ENCODE measurements at places on chromosomes 4 and X. TPM values are rescaled to one million over a fixed set of nuclear protein-coding genes. Genes with fewer than 3 reads are reported as not detected.

The FOXR2 gene
- not detected for total RNA-seq

The EPGN gene
- 1.2 TPM for total RNA-seq

The NUP62CL gene
- not detected for total RNA-seq

The CXCL1 gene
- total RNA-seq, result 1.4 TPM

The RASL11B gene
- total RNA-seq, result not detected

The ADH6 gene
- total RNA-seq, result not detected

The GATA1 gene
- total RNA-seq, result not detected

The TRPC5OS gene
- not detected for total RNA-seq

The OTUD6A gene
- not detected for total RNA-seq

The USP27X gene
- 1.8 TPM for total RNA-seq

DNA sequence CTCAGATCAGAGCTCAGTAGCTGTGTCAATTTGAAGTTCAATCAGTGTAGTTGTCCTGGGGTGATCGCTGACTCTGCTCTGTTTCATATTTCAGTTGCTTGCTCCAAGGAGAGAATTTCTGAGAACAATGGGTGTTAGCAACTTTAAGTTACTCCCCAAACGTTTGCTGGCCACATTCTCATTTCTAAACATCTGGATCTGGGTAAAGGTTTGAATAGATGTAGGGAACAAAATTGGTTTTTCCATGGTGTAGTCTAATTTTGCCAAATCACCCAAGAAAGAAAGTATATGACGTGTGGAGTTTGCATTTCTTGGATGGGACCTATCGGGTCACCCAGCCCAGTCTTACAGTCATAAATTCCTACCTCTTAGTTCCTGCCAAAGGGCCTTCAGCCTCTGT, 103.7 kb downstream of the AKAP4 start:
- DNase-seq, result no peak

DNA sequence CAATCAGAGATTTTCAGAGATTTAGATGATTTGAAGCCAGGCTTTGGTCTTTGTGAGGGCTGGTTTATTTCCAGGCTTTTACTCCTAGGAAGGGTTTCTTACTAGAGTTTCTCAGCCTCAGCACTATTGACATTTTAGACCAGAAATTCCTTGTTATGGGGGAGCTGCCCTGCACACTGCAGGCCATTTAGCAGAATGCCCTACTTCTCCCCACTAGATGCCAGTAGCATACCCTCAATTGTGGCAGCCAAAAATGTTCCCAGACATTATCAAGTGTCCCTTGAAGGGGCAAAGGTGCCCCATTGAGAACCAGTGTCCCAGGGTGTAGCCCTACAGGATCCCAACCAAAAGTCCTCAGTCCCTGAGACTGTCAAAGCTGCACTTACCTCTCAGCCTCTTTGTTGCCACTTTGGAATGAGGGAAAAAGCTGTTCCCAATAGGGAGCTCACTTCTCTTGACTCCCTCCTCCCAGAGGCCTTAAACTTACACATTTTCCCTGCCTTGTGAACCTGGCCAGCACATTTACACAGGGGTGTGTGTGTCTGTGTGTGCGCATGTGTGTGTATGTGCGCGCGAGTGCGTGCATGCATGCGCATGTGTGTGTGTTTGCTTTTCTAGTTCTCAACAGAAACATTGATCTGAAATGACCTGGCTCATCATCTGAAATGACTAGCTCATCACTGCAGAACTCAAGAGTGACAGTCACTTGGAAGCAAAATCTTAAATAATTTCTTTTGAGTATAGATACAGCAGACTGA, 231.4 kb downstream of the QDPR start:
- peak; percentile 4 for DNase-seq

- peak; percentile 78 for DNase-seq
Observed at GRCh38 chr4:177964061-177964460, 521.8 kb upstream of the AGA start.

GRCh38 chr4:67721315-67721769, 20.4 kb upstream of the UBA6 start:
- no peak for DNase-seq

DNA sequence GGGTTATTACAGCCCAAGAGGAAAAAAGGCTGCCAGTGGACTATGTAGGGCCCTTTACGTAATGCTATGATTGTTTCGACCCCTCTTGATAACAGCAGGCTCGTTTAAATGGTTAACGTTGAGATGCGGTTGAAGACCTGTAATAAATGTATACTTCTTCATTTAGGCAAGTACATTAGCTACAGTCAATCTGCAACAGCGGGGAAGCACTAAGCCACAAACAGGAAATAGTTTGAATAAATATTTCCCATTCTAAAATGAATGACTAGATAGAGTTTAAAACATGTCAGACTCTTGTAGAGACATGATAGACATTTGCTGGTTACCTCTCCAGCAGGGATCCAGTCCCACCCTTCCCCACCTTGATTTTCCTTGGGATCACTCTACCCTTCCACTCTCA, 38.1 kb upstream of the STIM2 start:
- DNase-seq, result no peak

GRCh38 chr4:121822796-121823504, 733 bp downstream of the CCNA2 start:
- DNase-seq, result peak; percentile 41

DNA sequence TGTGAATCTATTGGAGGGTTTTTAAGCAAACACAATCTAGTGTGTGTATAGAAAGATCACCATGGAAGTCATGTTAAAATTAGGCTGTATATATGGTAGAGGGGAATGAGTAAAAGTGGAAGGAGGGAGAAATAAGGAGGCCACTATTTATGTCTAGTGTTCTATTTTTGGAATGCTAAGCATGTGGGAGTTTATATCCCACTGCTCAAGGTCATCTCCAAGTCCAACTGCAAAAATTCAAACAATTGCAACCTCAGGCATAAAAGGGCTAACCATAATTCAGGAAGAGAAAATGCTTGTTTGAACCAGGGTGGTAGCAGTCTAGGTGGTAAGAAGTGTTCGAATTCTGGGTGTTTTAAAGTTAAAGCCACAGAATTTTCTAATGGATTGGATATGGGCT, 39.2 kb downstream of the SERPINA7 start:
- DNase-seq, result no peak

DNA sequence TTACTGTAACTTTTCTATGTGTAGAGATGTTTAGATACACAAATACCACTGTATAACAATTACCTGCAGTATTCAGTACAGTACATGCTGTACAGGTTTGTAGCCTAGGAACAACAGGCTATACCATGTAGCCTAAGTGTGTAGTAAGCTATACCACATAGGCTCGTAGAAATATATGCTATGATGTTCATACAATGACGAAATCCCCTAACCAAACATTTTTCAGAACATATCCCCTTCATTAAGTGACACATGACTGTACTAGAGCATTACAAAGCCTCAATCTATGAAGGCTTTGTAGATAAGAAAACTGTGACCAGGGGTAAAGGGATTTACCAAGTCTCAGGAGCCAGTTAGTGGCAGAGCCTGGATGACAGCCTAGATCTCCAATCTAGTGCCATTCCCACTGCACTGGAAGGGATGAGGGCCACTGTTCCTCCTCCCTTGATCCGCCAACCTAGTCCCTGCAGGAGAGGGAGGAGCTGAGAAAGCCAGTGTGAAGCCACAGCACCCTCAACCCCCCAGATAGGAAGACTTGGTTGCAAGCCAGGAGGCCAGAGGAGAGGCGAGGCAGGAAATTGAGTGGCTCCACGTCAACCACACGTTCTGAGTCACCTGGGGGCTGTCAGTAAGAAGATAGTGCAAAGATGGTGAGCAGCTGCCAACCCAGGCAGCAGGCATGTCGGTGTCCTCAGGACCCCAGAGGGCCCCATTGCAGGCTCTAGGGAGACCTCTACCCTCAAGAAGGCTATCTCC, 227.7 kb downstream of the BCOR start:
- peak; percentile 37 for DNase-seq

DNA sequence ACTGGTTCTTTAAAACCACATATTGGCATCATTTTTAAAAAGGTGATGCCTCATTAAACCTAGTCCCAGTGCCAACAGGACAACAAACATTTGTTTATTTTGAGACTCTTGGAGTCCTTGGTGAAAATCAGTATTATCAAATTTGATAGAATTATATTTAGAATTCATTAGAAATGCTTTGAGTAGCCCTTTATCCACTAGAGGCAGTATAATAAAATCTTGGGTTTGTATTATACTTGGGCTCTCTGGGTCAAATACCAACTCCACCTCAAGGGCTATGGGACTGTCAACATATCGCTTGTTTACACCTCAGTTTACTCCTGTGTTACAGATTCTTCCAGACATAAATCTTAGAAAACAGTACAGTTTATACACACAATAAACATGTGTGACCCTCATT, 335.7 kb upstream of the FSTL5 start:
- DNase-seq, result no peak

DNA sequence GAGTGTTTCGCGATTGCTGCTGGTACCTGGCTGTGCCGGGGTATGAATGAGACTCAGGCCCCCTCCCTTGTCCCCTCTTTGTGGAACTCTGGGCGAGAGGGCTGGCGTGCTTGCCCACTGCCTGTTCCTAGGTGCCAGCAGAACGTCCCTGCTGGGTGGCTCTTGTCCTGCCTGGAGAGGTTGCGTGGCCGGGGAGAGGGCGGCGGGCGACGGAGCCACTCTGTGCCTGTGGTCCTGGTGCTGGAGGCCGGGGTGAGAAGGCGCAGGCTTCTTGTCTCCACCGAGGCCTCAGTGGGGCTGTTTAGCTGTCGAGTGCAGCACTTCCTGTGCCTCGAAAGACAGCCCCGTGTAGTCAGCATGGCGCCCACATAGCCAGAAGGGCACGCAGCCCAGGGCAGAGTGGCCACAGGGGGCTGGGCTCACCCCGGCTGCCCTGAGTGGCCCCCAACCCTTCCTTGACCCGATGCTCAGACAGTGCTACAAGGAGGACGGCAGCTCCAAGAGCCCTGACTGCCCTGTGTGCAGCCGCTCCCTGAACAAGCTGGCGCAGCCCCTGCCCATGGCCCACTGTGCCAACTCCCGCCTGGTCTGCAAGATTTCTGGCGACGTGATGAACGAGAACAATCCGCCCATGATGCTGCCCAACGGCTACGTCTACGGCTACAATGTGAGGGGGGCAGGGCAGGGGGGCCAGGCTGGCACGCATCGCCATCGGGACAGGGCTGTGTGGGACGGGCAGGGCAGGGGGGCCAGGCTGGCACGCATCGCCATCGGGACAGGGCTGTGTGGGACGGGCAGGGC, 8.9 kb upstream of the UVSSA start:
- DNase-seq, result no peak

GRCh38 chr4:16896881-16897750, 1.3 kb downstream of the LDB2 start:
- peak; percentile 71 for DNase-seq

DNA sequence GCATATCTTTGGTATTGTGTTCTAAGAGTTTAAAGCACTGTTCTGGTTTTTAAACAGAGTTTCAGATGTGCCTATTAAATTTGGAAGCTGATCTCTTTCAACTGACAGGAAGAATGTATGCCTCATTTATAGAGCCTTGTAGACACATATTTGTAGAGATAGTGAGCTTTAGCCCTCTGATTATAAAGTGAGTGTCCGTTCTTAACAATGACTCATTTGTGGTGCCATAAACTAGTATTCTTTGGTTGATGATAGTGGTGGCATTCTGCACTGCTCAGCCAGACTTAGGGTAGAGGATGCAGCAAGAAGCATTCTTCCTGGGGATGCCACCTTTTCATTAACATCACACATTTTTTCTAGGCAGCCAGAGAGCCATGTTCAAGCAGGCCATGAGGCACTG, 121.7 kb downstream of the TLL1 start:
- peak; percentile 73 for DNase-seq

DNA sequence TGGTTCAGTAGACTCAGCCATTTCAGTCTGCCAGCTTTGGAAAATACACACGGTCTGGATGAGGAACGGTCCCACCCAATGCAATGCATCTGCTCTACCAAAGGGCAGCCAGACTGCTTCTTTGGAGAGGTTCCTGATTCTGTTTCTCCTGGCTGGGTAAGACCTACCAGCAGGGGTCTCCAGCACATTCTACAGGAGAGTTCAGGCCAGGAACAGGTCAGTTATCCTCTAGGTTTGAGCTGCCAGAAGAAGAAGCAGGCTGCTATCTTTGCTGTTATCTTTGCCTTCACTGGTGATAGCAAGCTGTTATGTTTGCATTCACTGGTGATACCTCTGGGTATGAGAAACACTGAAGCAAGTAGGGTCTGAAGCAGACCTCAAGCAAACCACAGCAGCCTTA, 45.5 kb upstream of the PBDC1 start:
- DNase-seq, result no peak

DNA sequence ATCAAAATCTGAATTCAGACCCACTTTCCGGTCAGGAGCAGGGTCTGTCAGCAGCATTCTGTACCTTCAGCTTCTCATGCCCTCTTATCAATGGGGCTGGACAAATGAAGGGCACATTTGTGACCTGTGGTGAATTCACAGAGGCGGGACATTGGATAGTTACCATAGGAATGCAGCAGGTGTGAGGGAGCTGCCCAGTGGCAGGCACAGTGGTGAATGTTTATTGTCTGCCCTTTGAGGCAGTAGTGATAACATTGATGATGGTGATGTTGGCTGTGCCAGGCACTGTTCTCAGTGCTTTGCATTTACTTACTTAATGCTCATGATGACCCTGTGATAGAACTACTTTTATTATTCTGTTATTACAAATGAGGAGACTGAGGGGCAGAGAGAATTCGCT, 101.2 kb upstream of the KIT start:
- no peak for DNase-seq

- no peak for DNase-seq
Observed at GRCh38 chr4:917466-917865, 14.7 kb downstream of the GAK start.

GRCh38 chr4:43457866-43458265, 565.4 kb downstream of the GRXCR1 start:
- peak; percentile 21 for DNase-seq

DNA sequence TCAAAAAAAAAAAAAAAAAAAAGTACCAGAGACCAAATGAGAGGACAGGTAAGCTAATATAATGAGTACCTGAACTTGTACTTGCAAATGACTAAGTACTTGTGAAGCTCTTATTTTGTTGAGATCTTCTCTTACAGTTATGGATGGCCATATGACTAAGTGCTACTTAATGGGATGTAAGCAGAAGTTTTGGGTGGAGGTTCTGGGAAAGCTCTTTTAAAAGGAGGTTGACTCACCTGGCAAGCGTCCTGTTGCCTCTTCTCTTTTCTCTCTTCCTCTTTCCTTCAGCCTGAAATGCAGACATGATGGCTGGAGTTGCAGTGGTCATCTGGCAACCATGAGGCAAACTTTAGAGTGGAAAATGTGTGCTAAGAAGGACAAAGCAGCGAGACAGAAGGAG, 36.9 kb upstream of the MED14 start:
- DNase-seq, result peak; percentile 59

DNA sequence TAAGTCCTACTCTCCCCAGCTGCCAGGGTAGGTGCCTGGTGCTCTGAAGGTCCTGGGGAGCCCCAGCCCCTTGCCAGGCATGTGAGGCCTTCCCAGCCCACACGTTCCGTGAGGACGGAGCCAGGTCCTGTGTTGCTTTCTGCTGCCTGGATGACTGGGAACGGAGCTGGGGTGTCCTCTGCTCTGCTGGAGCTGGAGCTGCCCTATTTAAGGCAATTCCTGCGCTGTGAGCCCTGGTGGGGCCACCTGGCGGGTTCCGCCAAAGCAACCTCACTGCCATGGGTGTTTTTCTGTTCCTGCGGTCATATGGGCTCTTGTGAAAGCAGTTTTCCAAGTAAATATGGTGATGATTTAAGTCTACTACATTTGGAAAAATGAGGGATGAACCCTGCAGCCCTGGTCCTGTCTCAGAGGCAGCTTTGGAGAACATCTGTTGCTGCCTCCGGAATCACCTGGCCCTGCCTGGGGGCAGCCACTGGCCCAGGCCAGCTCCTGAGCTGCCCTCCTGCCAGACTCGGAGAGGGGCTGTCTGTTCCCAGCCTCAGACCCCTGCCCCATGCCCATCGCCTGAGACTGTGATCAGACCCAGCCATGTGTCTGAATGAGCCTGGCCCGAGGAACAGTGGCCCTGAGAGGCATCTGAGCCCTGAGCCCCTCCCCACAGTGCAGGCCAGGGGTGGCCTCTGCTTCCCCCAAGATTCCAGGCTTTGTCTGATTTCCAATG, 33.2 kb downstream of the FGFRL1 start:
- no peak for DNase-seq

Data from HFFc6 (cell line).